ENCODE measurements at places on chromosomes 2 and 18.

GRCh38 chr2:60885683-60886082 lies 4.3 kb downstream of the REL start:
- no peak for DNase-seq

GRCh38 chr2:85089585-85089984 lies 43.6 kb upstream of the TCF7L1 start:
- DNase-seq, result no peak

DNA sequence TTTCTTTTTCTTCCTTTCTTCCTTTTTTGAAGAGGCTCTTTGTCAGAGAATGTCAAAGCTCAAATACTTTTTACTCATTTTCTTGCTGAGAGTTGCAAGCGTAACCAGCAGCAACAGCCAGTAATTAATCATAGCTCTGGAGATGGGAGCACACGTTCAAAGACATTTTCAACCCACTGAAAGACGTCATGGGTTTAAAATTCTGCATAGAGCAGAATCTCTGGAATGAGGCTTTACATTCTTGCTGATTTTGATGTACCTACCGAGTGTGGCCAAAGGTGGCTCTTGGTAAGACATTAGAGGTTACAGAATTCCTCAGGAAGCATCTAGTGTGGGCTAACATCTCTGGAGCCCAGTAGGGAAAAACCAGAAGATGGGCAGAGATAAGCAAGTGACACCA lies 292.5 kb downstream of the MTX2 start:
- DNase-seq, result no peak

DNA sequence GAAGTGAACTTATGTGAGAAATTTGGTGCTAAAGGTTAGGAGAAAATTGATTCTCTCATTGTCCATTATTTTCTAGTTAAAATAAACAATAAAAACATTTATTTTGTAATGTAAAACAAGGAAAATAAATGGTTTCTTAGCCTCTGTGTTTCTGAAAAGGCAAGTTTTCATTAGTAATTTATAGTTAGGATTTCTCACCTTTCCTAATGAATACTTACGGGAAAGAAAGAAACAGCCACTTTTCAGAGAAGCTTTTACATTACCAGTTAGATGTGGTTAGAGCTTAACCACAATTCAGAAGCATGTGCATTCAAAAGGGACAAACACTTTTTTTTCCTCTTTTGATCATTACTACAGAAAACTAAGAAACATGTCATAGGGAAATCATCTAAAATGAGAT lies 18.8 kb downstream of the NEMP2 start:
- DNase-seq, result no peak

DNA sequence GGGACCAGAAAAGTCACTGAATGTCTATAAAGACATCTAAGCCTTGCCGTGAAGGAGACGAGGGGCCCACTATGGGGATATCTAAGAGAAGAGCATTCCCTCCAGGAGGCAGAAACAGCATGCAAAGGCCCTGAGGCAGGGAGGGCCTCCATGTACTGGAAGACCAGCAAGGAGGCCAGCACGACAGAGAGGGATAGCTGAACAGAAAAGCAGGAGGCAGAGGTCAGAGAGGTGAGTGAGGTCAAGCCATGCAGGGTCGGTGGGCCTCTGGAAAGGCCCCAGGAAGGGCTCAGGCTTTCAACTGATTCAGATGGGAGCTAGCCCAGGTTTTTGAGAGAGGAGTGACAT lies 5.7 kb downstream of the TRABD2A start:
- no peak for DNase-seq

DNA sequence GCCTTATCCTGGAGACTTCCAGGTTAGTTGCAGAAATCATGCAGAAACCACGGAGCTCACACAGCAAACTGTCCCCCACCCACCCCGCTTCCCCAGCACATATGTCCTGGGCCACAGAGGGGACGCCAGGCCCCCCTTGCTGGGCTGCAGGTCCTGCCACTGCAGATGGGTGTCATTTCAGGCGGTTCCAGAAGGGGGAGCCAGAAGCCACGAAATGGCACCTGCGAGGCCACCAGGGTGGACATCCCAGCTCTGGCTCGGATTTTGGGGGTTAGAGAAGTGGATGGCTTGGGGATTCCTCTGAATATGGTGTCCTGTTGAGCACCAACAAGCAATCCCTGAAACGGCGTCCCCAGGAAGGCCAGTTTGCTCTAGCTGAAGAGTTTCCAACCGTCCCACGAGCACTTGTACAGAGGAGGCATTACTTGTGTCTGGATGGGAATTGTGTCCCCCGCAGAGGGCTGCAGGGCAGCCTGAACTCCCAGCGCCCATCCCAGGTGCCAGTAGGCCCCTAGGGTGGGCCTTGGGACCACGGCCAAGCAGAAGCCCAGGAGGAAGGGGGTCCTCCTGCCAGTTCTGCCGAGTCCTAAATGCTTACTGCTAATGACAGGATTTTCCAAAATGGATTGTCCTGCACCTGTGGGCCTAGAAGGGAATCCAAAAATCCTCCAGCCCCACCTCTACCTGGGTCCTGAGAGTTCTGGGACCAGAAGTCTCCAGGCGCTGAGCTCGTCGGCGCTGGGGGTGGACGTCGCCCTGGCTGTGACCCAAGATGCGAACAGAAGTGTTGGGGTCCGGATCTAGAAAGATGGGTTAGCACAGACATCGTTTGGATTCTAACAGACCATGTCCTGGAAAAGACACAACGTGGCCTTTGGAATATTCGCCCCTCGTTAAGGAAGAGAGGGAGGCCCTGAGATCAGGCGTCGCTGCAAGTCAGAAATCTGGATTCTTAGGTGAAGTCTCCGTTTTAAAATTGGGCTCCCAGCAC lies 14.6 kb upstream of the NFATC1 start:
- DNase-seq, result peak; percentile 87

DNA sequence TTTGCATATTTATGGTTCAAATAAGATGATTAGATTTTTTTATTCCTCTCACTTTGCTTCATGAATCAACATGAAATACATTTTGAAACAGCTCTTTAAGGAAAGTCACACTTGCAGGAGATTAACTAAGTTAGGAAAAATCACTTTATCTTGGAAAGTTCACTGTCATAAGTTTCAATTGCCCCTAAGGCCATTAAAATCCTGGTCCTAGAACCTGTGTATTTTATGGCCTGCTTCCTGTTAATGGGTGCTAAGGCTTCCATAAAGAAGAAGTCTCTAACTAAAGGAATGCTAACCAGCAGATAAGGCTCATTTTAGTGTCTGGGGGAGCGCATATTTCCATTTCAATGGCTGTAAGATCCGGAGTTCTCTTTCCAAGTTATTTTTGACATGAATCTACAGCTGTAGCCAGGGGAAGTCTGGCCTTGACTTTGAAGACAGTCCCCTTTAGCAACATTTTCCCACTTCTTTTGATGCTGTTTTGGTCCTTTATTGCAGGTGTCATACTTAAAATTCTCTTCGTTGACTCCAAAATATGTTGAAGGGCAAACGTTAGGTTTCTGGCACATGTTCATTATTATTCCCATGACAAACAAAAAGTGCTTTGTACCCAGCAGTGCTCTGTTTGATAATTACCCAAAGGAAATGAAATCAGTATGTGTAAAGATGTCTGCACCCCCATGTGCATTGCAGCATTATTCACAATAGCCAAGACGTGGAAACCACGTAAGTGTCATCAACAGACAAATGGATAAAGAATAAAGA lies 34.4 kb upstream of the SH3BP4 start:
- DNase-seq, result no peak

DNA sequence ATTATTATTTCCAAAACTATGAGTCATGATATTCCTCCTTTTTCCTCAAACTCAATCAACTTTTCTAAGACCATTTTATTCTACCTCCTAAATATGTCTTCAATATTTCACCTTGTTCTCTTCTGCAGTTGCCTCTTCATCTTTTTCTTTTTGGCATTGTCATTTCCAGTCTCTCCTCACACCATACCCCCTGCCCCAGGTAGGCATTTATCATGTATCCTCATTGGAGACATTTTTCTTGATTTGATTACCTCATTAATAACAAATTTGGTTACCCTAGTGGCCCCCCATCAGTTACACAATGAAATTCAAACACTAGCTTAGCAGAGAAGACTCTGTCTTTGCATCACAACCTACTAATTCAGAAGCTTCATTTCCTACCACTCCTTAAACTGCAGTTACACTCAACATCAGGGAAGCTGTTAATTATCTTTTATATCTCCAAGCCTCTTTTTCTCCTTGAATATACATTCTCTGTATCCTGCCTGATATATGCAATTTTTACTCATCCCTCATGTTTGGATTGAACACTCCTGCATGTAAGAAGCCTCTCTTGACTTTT lies 133.0 kb downstream of the IKZF2 start:
- no peak for DNase-seq

DNA sequence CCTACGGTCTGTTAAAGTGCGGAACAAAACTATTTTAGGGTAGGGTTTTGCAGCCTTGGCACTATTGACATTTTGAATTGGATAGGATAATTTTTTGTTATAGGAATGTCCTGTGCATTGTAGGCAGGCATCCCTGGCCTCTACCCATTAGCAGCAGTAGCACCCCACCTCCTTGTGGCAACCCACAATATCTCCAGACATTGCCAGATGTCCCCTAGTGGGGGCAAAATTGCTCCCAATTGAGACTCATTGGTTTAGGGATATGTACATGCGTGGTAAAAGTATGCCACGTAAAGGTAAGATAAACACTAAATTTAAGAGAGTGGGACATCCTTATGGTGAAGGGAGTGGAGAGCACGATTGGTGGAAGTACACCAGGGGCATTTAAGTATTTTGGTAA lies 4.6 kb downstream of the MIB1 start:
- no peak for DNase-seq

GRCh38 chr2:46711156-46711555 lies 204.4 kb downstream of the MCFD2 start:
- no peak for DNase-seq

DNA sequence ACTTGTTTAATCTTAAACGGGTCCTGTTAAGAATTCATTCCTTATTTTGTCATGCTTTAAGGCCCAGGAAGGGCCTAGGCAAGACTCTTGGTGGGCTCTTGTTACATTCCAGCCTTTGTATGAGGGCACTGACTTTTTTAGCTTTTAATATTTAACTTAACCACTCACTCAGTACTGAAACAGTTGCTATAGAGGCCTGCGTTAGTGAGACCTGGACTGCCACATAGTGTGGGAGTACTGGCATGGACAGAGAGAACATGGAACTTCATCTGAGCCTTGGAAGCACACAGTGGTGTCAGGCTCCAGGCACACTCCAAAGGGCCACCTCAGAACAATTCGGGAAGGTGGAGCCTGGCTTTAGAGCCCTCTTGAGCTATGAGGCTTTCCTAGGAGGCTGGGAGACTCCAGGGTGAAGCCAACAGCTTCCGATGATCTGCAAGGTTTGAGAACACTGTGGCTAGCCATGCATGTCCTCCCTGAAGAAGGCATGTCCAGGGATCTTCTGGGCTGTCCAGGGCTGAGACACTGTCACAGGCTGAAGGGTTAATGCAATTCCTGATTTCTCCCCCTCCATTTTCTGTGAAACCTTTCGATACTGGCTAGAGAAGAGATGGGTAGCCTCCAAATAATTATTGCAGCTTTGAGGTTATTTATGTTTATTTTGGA lies 155.4 kb upstream of the ACAA2 start:
- no peak for DNase-seq

DNA sequence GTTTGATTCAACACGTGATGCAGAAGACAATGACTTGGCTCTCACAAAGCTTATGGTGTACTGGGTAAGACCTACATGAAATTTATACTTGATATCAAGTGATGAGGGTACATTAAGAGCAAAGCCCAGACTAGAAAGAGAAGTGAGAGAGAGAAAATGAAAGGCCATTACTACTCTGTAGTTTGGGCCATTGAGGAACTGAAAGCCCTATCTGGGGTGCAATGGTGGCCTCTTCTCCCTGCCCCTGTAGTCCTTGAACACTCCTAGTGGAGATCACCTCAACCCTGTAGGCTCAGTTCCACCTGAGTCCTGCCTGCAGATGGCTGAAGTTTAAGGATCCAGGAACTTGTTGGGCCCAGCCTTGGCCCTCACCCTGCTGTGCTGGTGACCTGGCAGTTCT lies 569.8 kb upstream of the MEX3C start:
- peak; percentile 35 for DNase-seq

GRCh38 chr2:19367326-19367725 lies 8.9 kb upstream of the OSR1 start:
- no peak for DNase-seq

DNA sequence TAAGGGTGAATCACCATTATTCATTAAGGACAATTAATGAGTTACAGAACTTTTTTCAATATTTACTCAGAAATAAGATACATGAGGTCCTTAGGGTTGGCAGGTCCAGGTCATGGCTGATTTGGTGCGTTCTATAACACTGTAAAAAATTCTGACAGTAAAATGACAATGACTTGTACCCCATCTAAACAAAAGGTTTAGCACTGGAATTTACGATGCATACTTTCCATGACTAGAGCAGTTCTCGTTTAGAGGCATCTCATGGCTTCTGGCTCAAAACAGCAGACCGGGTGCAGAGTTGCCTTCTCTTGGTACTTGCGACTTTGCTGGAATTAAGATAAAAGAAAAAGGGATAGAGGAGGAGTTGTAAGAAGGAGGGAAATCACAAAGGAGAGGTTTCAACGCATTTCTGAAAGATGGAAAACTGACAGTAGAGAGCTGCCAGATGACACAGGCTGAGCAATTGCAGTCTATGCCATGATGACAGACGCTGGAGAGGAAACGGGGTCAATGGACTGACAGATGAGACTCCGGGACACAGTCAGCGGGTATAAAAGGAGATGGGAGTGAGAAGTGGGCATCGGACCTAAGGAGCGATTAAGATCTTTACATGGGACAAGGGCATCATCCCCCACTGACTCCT lies 4.1 kb upstream of the CYS1 start:
- no peak for DNase-seq

DNA sequence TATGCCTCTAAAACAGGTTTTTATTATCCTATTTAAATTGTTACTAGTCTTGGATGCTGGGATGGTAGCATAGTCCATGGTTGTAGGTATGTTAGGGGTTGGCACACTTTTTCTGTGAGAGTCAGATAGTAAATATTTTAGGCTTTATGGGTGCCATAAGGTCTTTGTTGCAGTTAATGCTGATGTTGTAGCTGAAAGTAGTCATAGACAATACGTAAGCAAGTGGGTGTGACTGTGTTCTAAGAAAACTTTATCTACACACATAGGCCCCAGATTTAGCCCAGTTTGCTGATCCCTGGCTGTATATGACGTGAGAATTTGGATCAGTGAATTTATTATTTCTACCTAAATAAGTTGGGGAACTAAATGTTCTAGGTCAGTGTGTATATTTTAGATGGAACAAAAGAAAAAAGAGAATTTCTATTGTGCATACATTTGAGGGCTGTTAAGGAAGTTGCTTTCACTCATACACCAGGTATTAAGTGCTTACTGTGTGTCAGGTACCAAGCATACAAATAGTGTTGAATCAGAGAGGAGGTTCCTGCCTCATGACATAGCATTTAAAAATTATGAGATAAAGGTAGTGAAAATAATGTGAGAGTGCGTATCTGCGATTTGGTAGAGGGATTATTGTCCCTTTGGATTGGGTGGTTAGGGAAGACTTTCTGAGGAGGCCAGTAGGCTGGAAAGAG lies 39.4 kb downstream of the AGFG1 start:
- no peak for DNase-seq

- DNase-seq, result peak; percentile 53
These were observed 258.5 kb downstream of the TWIST2 start for GRCh38 chr2:239106314-239106908.

Measured in GM10248 (cell line).